ENCODE measurements at places on chromosomes 4 and X. TPM values are rescaled to one million over a fixed set of nuclear protein-coding genes. Genes with fewer than 3 reads are reported as not detected.

The MAGEB10 gene
- total RNA-seq, result not detected

The DOK7 gene
- 0.95 TPM for total RNA-seq

The NAP1L2 gene
- 1.6 TPM for total RNA-seq

The SYTL4 gene
- 2.8 TPM for total RNA-seq

The ARMCX1 gene
- 0.68 TPM for total RNA-seq

The DRP2 gene
- total RNA-seq, result 0.18 TPM

The SCRG1 gene
- not detected for total RNA-seq

The KLHL4 gene
- 3.1 TPM for total RNA-seq

The DCX gene
- not detected for total RNA-seq

The CXorf65 gene
- not detected for total RNA-seq

The CSN1S1 gene
- total RNA-seq, result not detected

The KLB gene
- total RNA-seq, result 0.08 TPM

The HDX gene
- 2.2 TPM for total RNA-seq

The METTL14 gene
- 17.8 TPM for total RNA-seq

The SLC25A43 gene
- 32.5 TPM for total RNA-seq

The AMELX gene
- not detected for total RNA-seq

The CPZ gene
- 0.21 TPM for total RNA-seq

The EXOC1L gene
- total RNA-seq, result not detected

The ODAPH gene
- total RNA-seq, result not detected

The NPY2R gene
- 0.02 TPM for total RNA-seq

The HTN3 gene
- total RNA-seq, result not detected

The TLR6 gene
- total RNA-seq, result 3.7 TPM

The ERCC6L gene
- total RNA-seq, result 12.4 TPM

The GPM6B gene
- not detected for total RNA-seq

The FAM236C gene
- not detected for total RNA-seq

The BCORL1 gene
- total RNA-seq, result 8.9 TPM

The MBNL3 gene
- total RNA-seq, result not detected

The UGT2A1 gene
- not detected for total RNA-seq

Measured in A549 treated with CORT108297 at 1 μM for 4 hours (cell line).